Thoracic aorta (tissue), 2 donors: ENCODE measurements at places on chromosomes 2 and 18. TPM values are rescaled to one million over a fixed set of nuclear protein-coding genes. Genes with fewer than 3 reads are reported as not detected.

TFCP2L1 gene
- 3.4 TPM for total RNA-seq

MROH2A gene
- not detected for total RNA-seq

ATAD2B gene
- 80.7 TPM for total RNA-seq

- no peak for DNase-seq
Measured at GRCh38 chr2:2041256-2041824, 289.7 kb downstream of the MYT1L start.

DNA sequence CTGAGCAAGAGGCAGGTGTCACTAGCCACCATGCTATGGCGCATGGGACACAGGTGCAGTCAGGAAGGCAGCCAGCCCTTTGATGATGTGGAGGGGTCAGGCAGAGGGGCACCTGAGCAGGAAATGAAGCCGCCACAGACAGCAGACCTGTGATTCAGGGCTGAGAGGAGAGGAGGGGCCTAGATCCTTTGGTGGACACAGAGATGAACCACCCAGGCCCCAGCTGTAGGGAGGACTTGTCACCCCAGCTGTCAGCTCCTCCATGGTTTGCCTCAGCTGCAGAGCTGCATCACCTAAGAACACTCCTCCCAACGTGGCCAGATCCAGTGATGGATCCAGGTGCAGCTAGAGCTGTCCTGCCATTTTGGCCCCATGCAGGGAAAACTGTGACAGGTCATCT lies 11.6 kb downstream of the ASB18 start:
- no peak for DNase-seq

DNA sequence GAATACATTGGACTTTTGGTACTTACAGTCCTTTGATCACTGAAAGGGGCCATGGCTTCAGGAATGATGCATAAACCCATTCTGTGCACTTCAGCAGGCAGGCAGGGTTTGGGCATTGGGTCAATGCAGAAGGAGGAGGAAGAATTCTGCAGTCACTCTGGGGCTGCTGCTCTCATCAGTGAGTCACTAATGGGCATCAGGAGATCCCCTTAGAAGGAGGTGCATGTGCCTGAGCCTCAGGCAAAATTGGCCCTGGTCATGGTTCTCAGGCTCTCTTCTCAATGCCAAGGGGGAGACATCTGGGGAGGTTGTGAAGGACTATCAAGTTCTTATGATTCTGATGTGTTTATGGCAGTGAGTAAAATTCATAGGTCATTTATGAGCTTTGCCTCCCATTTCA lies 52.0 kb upstream of the TNP1 start:
- DNase-seq: no peak

GRCh38 chr18:23133860-23134779 lies 1.2 kb upstream of the CABLES1 start:
- no peak for DNase-seq

GRCh38 chr18:70181725-70182124 lies 23.8 kb downstream of the RTTN start:
- no peak for DNase-seq

GRCh38 chr18:67935638-67936037 lies 419.1 kb upstream of the DSEL start:
- DNase-seq: no peak

GRCh38 chr2:218959761-218960308 lies 369 bp downstream of the CDK5R2 start:
- no peak for DNase-seq

GRCh38 chr2:108776475-108776874 lies 10.1 kb upstream of the CCDC138 start:
- no peak for DNase-seq
